T-helper 1 cell (primary cell): ENCODE measurements at places on chromosomes 2 and 18.

DNA sequence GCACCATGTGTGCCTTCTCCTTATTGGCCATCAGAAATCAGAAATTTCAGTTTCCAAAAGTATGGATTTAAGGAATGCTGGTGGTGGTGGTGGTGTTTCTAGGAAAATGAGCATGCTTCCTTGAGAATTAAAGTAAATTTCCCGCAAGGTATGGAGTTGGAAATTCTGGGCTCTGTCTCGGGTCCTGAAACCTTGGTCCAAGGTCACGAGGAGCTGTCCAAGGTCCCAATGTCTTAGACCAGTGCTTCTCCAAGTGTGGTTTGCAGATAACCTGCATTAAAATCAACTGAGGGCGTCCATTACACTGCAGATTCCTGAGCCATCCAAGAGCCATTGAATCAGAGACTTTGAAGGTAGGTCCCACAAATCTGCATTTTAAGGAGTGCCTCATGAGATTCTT lies 210.9 kb upstream of the PKDCC start:
- no peak for DNase-seq

GRCh38 chr2:46669996-46670793 lies 190.8 kb downstream of the TMEM247 start:
- DNase-seq = no peak

- no peak for DNase-seq
These were observed 2.3 kb downstream of the KIF1A start for GRCh38 chr2:240817496-240818292.

DNA sequence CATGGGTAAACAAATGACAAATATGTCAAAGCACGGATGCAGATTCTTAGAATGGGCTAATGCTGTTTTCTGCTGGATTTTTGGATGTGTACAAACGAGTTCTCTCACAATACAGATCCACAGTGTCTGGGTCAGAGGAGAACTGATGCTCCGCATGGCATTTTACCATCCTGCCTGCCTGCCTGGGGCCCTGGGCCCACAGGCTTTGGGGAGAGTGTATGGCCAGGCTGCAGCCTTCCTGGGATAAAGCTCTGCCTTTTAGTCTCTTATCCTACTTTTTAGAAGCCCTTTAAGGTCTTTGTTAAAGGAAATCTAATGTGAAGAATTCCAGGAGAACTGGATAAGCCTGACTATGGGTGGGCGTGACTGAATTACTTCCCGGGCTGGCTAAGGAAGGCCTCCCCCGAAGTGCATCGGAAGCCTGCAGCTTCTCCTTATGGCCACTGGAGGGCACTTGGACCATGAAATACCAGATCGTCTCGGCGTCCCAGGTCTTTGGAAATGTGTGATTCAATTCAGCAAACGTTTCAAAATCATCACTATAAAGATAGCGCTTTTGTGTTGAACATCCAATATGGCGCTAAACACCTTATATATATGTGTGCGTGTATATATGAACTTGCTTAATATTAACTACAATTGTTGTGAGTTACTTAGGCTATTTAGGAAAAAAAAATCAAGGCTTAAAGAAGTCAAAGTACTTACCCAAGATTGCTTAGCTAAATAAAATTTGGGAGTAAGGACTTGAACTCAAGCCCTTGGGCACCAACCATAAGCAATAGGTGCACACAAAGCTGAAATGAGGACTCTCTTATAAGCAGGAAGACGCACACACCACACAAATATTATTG lies 15.2 kb upstream of the DNPEP start:
- peak; percentile 22 for DNase-seq

DNA sequence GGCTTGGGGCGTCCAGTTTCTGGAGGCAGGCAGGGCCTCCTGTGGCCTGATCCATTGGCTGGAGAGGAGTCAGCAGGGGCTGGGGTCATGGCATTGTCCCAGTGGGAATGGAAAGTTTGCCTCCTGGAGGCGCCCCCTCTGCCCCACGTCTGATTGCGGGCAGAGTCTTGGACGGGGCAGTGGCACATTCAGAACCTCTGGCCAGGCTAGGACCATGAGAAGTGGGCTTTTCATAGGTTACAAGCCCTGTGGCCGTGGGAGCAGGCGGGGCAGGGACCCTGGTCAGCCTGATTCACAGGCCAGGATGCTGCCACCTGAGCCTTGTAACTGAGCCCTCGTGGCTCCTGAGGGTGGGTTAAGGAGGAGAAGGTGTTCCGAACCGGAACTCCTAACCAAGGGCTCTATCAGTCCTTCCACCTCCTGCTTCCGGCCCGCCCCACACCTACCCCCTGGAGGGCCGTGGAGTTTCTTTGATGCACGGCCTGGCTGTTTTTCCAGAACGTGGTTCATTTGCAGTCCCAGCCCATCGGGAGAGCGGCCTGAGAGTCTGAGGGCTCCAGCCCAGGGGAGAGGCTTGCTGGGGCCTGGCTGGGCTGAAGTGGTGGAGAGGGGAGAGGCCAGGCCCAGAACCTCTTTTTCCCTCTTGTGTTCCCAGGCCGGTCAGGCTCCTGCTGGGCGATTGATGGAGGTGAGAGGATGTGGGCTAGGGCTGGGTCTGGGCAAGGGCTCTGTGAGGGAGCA lies 43.9 kb upstream of the PLB1 start:
- no peak for DNase-seq

GRCh38 chr2:83808878-83809277 lies 650.2 kb downstream of the SUCLG1 start:
- no peak for DNase-seq

DNA sequence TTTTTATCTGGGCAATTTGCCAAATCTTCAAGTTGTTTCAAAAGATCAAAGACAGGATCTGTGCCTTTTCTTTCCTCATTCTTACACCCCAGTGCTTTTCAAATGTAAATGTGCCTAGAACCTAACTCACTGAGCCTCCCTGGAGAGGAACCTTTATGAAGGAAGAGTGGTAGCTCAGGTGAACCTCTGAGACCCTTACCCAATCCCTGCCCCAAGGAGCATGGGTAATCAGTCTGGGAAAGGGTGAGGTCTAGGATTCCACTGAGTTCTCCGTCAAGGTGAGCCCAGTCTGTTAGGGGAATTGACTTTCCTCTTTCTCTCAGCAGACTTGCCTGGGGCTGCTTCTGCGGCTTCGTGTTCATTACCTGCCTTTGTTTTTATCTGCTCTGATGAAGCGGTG lies 88.1 kb upstream of the MAP4K4 start:
- DNase-seq = no peak

GRCh38 chr2:47493317-47494035 lies 90.5 kb downstream of the MSH2 start:
- DNase-seq = no peak
